ENCODE measurements at places on chromosomes 7 and 10.

DNA sequence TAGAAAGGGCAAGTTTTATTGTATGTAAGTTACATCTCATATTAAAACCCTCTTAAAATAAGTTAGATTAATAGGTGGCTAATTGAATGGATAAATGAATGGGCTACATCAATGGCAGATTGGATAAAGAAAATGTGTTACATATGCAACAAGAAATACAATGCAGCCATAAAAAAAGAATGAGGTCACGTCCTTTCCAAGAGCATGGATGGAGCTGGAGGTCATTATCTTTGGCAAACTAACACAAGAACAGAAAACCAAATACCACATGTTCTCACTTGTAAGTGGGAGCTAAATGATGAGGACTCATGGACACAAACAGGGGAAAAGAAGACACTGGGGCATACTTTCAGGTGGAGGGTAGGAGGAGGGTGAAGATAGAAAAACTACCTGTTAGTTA is 182.2 kb upstream of the GNAI1 start:
- no peak for DNase-seq

DNA sequence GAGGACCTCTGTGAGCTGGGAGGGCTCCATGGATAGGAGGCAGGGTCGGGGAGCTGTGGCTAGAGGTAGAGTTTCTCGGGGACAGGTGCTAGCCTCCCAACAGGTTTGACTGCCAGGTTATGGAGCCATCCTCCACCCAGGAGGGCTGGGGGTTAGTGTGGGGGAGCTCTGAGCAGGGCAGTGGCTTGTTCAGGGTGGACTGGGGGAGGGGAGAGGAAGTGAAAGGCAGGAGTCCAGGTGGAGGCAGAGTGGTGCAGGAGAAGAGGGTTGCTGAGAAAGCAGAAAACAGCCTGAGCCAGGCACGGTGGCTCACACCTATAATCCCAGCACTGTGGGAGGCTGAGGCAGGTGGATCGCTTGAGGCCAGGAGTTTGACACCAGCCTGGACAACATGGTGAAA is 40.5 kb upstream of the HSPB1 start:
- no peak for DNase-seq

DNA sequence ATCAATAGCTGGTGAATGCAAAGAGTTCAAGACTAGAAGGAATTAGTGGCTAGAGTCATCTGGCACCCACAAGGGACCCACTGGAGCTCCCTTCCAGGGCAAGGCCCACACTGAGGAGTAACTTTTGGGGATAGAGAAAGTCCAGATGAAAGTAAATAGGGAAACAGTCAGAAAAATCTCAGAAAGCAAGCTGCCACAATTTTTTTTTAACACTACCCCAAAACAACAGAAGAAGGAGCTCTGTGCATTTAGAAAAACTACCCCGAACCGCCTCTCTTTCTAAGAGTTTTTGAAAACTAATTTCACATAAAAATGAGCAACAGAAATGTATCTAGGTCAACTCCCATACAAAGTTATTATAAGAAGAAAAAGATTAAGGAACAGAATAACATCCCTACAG is 42.2 kb downstream of the AOAH start:
- DNase-seq = no peak

- DNase-seq = no peak
These were observed 14.8 kb downstream of the CPA5 start for GRCh38 chr7:130359276-130359857.

DNA sequence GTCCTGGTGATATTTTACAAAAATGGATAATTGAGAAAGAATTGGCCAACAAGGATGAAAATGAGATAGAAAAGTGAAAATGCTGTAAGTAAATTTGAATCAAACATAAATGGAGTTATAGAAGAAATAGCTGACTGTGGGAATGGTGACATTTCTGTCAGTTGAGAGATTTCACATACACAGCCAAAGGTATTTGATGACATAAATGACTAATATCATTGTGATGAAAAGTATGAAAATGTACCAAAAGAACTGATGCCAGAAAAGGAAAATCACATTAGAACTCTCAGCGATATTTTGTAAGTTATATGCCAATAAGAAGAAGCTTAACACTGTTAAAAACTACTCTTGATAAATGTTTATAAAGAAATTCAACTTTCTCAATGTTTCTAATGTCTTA is 54.9 kb downstream of the TFPI2 start:
- DNase-seq = no peak

GRCh38 chr10:62805231-62806099 is 945 bp downstream of the ADO start:
- DNase-seq = no peak

DNA sequence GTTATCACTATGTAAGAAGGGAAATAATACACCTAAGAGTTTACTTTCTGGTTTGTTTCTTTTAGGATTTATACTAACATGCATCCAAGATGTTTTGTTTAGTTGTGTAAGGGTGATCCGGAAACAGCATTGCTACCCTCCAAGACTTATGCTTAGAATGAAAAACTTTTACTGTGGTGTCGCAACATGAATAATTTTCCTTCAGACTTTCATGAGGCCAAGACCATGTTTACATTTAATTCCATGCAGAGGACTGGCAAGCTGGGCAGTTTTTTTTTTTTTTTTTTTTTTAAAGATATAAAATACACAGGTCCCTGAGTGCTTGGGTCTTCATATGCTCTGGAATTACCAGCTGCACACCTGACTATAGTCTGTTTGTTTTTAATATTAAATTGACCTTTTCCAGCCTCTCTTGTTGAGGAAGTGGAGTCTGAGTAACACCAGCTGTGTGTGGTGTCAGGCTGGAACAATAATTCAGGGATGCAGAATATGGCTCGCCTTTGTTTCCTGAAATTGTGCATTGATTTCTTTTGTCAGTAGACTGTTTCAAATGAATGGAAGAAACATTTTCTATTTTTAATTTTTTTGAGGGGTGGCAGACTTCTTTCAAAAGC is 81.7 kb downstream of the ST7 start:
- no peak for DNase-seq

- no peak for DNase-seq
These were observed 174.8 kb downstream of the RTKN2 start for GRCh38 chr10:62093863-62094291.

- DNase-seq = peak; percentile 33
These were observed 65.8 kb upstream of the PRSS58 start for GRCh38 chr7:142323706-142324105.

DNA sequence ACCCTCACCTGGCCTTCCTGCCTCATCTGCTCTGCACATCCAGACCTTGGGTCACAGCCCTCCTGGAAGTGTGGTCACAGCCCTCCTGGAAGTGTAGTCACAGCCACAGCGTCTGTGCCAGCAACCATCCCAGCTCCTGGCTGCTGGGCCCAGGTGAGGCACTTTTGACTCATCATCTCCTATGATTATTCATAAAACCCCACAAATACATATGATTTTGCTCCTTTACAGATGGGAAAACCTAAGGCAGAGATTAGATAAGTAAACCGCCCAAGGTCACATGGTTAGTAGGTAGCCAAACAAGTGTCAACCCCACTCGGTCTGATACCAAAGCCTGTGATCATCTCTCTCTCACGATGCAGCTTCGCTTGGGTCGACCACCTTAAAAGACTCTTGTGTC is 94.3 kb downstream of the PRLHR start:
- no peak for DNase-seq

DNA sequence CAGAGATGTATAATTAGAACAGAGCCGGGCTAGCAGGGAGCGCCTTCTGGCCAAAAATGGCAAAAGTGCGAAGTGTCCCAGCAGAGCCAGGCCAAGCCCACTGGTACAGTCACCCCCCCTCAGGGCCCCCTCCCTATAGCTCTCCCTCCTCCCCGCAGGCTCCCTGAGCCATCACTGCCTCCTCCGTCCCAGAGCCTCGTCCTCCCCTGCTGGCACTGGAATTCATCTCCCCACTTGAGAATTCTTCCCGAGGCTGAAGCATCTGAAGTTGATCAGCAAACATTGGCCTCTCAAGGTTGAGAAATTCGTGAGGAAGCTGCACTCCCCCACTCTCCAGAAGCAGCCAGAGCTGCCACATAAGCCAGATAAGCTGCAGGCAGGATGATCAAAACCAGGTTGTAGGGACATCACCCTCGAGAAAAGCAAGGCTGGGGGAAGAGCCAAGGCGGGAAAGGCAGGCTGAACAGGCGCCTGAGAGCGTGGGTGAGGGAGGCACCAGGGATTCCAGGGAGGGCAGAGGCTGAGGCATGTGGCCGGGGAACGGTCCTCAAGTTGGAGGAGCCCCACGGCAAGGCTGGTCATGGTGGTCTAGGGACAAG is 23.4 kb downstream of the CAMK2G start:
- no peak for DNase-seq

DNA sequence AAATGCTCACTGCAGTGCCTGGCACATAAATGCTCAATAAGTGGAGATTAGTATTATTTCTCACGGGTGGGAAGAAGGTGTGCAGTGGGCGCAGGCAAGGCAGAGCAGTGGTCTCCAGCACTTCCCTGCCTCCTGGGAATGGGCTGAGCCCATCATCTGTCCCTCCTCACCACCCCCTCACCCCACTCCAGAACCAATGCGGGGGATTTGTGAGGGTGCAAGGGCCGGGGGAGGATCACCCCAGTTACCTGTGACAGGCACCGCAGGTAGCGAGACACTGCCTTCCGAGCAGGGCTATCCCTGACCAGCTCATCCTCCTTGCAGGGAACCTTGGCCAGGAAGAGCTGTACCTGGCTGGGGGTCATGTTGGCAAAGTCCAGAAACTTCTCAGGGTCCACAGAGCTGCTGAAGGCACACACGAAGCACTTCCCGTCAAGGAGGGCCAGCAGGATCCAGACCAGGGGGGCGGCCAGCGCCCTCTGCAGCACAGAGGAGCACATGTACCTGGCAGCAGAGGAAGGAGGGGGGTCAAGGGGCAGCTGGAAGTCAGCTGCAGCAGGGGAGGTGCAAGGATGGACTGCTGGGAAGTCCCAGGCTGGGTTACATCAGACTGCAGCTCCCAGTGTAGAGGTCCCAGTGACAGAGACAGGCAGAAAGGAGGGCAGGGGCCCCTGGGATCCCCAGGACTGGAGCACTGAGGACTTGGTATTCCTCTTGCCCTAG is 2.8 kb downstream of the CALHM3 start:
- peak; percentile 29 for DNase-seq

GRCh38 chr10:97169911-97170693 is 15.7 kb downstream of the SLIT1 start:
- no peak for DNase-seq

DNA sequence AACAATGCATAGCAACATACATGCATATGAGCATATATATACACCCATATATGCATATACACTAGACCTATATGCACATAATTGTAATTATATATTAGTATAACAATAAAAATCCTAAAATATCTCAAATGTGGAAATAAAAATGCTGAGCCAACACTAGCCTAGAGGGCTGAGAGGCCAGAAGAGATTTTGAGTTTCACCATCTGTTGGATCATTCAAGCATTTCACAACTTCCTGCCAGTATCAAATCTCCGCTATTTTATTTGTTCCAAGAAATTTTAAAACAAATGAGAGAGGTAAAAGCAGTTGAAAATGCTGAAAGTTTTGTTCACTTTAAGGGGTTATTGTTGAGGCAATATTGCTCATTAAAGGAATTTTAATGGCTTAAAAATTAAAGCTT is 187.0 kb downstream of the PCDH15 start:
- no peak for DNase-seq

- DNase-seq = no peak
These were observed 121.5 kb downstream of the TPST1 start for GRCh38 chr7:66326501-66327215.

GRCh38 chr10:11828682-11829284 is 5.6 kb downstream of the PROSER2 start:
- no peak for DNase-seq

GRCh38 chr7:15016766-15017165 is 114.2 kb upstream of the DGKB start:
- DNase-seq = no peak

DNA sequence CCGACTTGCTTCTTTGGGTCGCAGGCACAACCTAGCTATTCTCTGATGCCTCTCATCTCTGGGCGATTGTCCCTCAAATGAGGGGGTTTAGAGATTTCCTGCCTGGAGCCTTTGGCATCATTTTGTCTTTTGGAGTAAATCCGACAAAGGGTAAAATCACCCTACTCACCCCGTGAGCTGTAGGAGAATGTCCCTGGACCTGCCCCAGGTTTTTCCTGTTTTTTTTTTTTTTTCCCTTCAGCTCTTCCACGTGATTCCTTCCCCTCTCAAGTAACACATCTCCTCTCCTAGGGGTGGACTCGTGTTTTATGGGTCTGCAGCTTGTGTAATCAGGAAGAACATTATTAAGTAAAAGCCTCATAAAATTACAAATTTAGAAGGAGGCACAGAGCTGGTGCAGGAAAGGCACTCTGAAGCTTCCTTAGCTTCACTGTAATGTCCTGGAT is 128.4 kb upstream of the ZNF746 start:
- DNase-seq = no peak

DNA sequence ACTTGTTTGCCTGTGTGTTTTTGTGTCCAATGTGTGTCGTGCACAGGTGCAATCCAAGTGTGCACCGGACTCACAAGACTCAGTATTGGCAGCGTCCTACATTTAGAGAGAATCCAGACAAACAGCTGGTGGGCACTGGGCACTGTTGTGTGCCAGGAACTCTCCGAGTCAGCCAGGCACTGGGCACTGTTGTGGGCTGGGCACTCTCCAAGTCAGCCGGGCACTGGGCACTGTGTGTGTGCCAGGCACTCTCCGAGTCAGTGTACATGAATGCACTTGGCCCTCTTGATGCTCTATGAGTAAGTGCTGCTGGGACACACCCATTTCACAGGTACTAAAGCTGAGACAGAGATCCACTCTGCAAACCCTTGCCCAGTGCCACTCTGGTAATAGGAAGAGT is 303.5 kb downstream of the PTPRN2 start:
- no peak for DNase-seq

GRCh38 chr10:88288320-88289059 is 294.6 kb downstream of the RNLS start:
- no peak for DNase-seq

GRCh38 chr10:1228467-1228975 is 172.3 kb downstream of the WDR37 start:
- no peak for DNase-seq

- DNase-seq = no peak
These were observed 548.7 kb upstream of the GALNT17 start for GRCh38 chr7:70582927-70583895.

GRCh38 chr10:131972474-131973071 is 9.2 kb downstream of the BNIP3 start:
- DNase-seq = no peak

DNA sequence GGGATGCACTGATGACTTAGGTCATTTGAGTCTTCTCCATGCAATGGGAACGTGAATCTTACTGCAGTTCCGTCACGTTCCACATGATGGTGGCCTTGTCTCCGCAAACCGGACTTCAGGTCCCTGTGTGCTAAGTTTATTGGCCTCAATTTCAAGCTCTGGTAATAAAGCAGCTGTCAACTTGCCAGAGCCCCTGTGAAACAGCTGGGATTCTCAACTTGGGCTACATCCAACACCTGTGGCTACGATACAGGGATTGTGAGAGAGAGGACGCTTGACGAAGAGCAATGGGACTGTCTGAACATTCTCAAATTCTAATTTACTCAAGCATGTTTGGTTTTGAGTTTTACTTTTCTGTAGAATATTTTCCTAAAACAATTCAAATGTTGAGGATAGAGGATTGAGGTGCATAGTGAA is 174.2 kb downstream of the PTN start:
- DNase-seq = no peak

GRCh38 chr10:60896033-60896432 is 48.0 kb downstream of the RHOBTB1 start:
- DNase-seq = no peak

- DNase-seq = no peak
These were observed 59.7 kb downstream of the LMBR1 start for GRCh38 chr7:156833312-156833711.

Measured in CD4-positive, alpha-beta T cell treated with Interleukin-1 beta for 1 hour (primary cell).